Stimulated activated CD4-positive, alpha-beta T cell treated with anti-CD3 and anti-CD28 coated beads, Interleukin-15, amount 100 ng/mL, for 1 hour (primary cell): ENCODE measurements at places on chromosomes 16 and 17.

- DNase-seq, result no peak
Observed at GRCh38 chr16:2285731-2286191, 17.8 kb upstream of the RNPS1 start.

DNA sequence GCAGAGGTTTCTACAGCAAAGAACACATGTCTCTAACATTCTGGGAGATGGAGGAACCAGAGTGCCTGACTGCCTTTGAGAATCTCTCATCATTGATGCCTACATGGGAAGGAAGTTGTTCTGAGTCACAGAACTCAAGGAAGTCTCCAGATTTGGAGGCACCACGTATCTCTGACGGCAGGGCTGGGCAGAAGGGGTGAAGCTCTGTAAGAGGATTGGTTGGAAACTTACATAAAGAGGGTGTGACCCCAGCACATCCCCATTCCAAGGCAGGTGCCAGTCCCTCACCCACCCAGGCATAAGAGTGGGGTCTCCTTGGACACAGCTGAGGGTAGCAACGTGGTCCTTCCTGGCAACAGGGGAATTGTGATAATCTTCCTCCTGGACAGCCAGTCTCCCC lies 17.4 kb downstream of the TNFRSF13B start:
- no peak for DNase-seq

DNA sequence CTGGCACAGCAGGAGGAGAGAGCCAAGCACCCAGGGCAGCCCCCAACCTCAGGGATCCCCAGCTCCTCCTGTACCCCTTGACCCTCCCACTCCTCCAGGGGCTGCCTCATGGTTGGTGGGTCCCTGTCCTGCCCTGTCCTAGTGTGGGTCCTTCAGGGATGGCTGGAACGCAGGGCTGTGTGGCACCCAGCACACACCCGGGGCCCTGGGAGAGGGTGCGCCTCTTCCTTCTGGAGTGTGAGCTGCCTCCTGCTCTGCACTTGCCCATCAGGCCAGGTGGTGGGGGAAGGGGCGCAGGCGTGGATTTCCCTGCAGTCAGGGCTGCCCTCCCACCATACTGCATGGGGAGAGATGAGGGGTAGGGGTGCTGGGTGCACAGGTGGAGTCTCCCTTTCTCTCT lies 42.6 kb downstream of the SOCS1 start:
- DNase-seq, result no peak

GRCh38 chr17:14168582-14168981 lies 68.1 kb downstream of the CDRT15 start:
- DNase-seq, result no peak

- DNase-seq, result no peak
Observed at GRCh38 chr16:54171626-54172537, 114.7 kb downstream of the IRX3 start.

GRCh38 chr16:67026570-67026969 lies 2.4 kb upstream of the CBFB start:
- DNase-seq, result no peak

GRCh38 chr16:6035161-6035560 lies 937.6 kb upstream of the EEF2KMT start:
- DNase-seq, result no peak

DNA sequence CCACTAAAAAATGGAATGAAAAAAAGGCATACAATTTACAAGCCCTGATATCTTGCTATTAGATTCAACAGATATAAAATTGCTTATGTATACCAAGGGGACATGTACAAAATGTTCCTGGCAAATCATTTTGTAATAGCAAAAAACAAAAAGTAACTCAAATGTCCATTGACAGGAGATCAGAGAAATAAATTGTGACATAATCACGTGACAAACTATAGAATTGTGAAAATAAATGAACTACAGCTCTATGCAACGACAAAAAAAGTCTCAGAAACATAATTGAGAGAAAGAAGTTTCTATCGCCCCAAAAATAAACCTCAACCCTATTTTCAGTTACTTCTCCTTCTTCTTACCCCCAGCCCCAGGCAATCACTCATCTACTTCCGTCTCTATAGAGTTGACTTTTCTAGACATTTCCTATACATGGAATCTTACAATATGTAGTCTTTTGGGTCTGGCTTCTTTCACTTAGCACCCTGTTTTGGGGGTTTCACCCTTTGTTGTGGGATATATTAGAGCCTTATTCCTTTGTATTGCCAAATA lies 12.1 kb upstream of the ACE start:
- DNase-seq, result no peak

DNA sequence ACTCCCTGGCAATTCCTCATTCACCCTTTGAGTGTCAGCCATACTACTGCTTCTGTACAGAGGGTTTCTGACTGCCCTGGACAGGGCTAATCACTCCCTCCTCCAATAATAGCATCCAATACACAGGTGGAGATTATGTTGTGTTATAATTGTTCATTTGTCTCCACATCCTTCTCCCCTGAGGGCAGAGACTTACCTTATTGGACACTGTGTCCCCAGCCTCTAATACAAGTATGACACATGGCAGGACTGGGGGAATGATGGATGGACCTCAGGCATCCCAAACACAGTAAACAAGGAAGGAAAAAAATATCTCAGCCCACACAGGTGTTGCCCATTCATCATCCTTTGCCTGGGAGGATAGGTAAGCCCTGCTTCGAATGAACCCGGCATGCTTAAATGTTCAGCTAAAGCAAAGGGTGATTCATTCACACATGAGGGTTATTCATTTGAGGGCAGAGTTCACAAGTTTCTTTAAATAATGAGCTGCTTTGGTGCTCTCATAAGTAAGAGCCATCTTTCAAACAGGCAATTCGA lies 34.8 kb downstream of the MMD start:
- DNase-seq, result no peak
